Foreskin keratinocyte (primary cell): ENCODE measurements at places on chromosomes 4 and X. TPM values are rescaled to one million over a fixed set of nuclear protein-coding genes. Genes with fewer than 3 reads are reported as not detected.

The CXCL11 gene
- polyA plus RNA-seq = 0.28 and 0.32 TPM in 2 replicates

The MAGEH1 gene
- 7.6 and 10.0 TPM in 2 replicates for polyA plus RNA-seq

The RENBP gene
- 0.19 and 0.36 TPM in 2 replicates for polyA plus RNA-seq

The NOX1 gene
- not detected in 2 replicates for polyA plus RNA-seq

The TRIM60 gene
- polyA plus RNA-seq = not detected in 2 replicates

The MAGED1 gene
- polyA plus RNA-seq = 77.5 and 91.0 TPM in 2 replicates

The YY2 gene
- 0.81 and 1.2 TPM in 2 replicates for polyA plus RNA-seq

The TMEM150C gene
- 0.04 and 0.07 TPM in 2 replicates for polyA plus RNA-seq

The SNCA gene
- polyA plus RNA-seq = 50.2 and 66.0 TPM in 2 replicates

The PRSS12 gene
- polyA plus RNA-seq = 9.0 and 9.5 TPM in 2 replicates

The OTC gene
- not detected in 2 replicates for polyA plus RNA-seq

The ARL9 gene
- polyA plus RNA-seq = 0.94 and 1.5 TPM in 2 replicates

The PDZD4 gene
- polyA plus RNA-seq = 0.03 and 0.07 TPM in 2 replicates

The CTAG2 gene
- not detected in 2 replicates for polyA plus RNA-seq

The CXCL13 gene
- not detected in 2 replicates for polyA plus RNA-seq

DNA sequence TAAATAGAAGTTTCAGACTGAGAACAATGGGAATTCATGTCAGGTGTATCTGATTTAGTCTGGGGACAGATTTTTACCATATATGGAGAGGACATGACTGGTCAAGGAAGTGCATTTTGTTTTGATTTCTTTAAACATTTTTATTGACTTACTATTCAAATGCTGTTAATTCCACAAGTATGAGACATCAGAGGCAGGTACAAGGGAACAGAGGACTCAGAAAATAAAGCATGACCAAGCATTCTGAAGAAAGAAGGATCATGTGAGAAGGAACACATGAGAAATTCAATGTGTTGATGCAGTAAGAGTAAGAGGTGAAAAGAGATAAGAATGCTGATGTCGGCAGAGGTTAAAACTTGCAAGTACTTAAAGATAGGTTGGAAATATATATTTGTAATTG, 1452.6 kb downstream of the PCDH7 start:
- peak; percentile 85 for DNase-seq

- no peak for DNase-seq
Measured at GRCh38 chr4:178941975-178942374, 1499.7 kb upstream of the AGA start.

GRCh38 chr4:165667969-165668368, 205.1 kb upstream of the TLL1 start:
- no peak for DNase-seq

DNA sequence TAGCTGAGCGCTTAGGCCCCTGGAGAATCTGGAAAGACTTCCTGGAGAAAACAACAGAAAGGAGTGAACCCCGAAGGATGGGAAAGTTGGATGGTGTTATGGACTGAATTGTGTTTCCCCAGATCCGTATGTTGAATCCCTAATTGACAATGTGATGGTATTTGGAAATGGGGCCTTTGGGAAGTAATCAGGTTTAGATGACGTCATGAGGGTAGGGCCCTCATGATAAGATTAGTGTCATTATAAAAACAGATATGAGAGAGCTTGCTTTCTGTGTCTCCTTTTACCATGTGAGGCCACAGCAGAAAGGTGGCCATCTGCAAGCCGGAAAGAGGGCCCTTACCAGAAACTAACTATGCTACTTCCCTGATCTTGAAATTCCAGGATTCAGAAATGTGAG, 159.5 kb downstream of the QDPR start:
- DNase-seq = no peak

- peak; percentile 35 for DNase-seq
Measured at GRCh38 chrX:138945219-138945618, 233.7 kb upstream of the FGF13 start.

GRCh38 chr4:26175006-26175786, 145.6 kb upstream of the RBPJ start:
- DNase-seq = no peak

- no peak for DNase-seq
Measured at GRCh38 chrX:40947276-40947675, 138.0 kb upstream of the USP9X start.

GRCh38 chrX:132488819-132489577, at the start of gene MBNL3:
MBNL3 (minus strand) TSS chrX:132489038; CDS start chrX:132439611, 49,427 bp downstream.
- DNase-seq = peak; percentile 65

DNA sequence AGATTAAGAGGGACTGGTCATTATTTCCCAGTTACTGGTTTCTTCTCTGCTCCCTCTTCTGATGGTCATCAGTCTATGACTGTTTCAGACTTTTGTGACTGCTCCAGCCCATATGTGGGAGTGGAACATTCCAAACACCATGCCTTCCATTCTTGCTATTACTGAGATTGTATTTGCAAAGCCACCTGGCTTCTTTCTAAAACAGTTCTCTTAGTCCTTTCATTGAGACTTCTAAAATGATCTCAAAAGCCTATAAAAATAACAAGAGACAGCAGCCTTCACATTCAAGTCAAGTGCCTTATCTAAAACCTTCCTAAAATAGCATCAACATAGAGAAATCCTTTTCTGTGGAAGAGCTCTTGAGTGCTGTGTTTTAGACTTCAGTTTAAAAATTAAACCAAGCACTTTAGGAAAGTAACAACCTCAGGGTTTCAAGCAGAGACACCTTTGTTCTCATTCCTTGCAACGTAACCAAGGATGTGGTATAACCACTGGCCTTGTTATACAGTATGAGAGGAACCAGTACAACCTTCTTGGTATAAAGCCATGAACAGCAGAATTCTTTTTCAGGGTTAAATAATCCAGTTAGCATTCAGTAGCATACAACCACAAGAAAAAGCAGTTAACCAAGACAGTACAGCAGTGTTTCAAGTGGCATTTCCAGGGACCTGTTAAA, 97.1 kb downstream of the NFKB1 start:
- DNase-seq = no peak

DNA sequence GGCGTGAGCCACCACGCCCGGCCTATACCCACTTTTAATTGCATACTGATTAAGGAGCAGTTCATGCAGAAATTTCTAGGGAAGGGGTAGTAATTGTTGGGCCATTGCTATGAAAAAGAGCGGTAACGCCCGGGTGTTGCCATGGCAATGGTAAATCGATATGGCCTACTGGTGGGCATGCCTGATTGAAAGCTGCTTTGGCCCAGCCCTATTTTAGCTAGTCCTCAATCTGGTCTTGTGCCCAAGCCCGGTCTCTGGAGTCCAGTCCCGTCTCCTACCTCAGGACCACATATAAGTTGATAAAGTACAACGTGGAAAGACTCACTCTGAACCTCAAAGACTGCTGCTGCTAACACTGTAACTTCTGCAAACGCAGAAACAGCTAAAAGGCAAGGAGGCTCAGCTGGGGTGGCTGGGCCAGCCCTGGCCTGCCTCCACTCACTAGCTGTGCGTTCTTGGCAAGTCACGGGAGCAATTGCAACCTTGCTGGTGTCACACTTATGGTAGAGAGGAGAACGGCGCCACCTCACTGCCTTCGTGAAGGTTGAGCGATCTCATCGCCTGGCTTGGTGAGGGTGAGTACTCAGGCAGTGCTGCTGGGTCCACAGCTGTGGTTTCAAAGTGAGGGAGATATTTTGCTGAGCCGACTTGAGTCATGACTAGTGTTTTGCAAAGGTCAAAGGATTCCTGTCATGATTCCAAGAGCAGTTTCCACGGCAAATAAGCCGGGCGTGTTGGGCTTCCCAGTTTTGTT, 57.0 kb upstream of the GRPEL1 start:
- DNase-seq = peak; percentile 72

- DNase-seq = peak; percentile 49
Measured at GRCh38 chr4:153465615-153466080, 512 bp upstream of the TMEM131L start.

DNA sequence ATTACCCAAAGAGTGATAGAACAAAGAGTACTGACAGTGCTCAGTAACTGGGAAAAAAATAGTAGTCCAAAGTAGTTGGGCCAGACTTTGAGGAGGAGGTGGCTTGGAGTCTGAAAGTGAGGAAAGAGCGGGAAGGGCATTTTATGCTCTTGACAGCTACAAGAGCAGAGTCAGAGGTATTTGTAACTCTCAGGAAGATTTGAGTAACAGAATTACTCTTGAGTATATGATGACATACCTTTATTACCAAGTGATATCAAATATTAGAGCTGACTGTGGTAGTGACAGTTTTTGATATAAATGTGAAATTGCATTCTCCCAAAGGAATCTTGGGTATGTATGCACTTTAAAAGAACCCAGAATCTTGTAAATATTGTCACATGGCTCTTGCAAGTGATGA, 2.2 kb downstream of the SLAIN2 start:
- DNase-seq = peak; percentile 15

DNA sequence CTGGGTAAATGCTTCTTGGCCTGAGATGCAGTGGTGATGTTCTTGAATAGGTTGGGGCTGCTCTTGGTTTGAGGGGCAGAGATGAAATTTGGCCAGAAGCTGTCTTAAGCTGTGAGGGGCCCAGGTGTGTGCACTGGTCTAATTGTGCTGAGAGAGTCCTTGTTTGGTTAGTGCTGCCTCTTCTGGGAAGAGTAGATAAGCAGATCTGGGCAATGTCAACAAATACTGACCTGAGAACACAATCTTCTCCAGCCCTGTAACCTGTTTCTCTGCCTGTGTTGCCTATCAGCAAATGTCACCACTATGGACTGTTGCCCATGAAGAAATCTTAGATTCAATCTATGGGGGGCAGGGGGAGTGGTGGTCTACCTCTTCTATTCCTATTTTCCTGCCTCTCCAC, 17.2 kb upstream of the USP27X start:
- DNase-seq = no peak

- no peak for DNase-seq
Measured at GRCh38 chr4:45316257-45316656, 589.9 kb upstream of the GNPDA2 start.

GRCh38 chrX:152893980-152894610, 3.8 kb upstream of the ZNF185 start:
- DNase-seq = no peak

- no peak for DNase-seq
Measured at GRCh38 chr4:75654905-75655304, 18.3 kb downstream of the G3BP2 start.

GRCh38 chr4:16670727-16671126, 227.7 kb downstream of the LDB2 start:
- no peak for DNase-seq

- DNase-seq = no peak
Measured at GRCh38 chrX:115940348-115940747, 230.2 kb upstream of the AGTR2 start.

DNA sequence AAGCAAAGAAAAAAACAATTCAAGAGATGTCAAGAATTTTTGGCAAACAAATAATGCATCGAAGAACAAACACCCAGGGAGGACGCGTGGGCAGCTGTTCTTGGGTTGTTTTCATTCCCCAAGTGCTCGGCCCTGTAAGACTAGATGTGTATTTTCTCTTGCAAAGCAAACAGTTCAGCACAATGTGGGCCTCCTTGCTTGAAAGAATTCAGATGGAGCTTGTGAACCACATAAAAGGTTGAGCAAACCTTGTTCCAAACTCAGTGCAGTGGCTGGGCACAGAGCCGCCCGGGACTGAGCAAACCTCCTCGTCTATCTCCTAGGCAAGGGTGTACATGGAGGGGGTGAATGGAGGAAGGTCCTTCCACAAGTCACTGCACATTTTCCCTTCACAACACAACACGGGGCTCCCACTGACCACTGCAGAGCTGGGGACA, 82.4 kb downstream of the HTRA3 start:
- no peak for DNase-seq

DNA sequence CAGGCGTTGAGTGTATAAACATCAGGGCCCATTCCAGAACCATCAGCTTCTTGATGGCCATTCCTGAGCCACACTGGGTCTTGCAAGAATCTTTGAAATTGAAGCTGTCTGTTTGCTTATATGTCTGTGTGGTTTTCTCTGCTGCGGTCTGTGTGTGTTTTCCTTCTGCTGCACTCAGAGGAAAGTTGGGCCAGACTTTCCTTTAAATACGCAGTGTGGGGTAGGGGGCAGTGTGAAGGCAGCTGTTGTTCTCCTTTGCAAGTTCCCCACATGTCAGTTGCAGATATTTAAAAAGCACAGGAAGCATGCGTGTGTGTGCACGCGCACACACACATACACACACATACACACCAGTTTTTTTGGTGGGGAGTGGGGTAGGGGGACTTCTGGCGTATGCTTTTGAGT, 32.1 kb downstream of the CCKAR start:
- no peak for DNase-seq

DNA sequence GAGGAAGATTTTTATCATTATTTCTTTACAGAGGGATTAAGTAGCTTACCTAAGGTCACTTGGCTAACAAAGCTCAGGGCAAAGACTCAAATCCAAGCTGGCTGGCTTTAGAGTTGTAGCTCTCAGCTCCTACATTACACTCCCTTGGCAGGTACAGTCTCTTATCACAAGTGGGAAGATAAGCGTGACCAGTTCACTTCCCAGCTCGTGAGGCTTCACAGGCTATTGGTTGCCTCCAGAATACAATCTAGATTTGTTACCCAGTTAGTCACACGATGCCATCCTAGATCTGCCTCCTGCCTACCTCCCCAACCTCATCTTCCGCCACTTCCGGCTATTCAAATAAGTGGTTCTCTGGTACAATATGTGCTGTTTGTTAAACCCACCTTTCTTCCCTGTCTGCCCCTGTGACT, 3.7 kb downstream of the MMRN1 start:
- no peak for DNase-seq

DNA sequence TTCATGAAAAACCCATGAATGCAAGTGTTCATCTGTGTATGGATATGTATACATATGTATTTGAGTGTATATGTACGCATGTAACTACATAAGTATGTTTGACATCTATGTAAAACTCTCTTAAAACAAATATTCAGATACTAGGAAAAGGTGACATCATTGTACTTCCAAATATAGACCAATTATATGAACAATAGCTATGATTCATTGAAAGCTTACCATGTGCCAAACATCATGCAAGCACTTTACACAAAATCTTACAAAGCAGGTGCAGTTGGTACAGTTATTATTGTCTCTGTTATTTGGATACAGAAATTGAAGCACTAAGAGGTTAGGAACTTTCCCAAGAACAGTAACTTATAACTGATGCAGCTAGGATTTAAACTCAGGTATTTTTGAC, 21.4 kb downstream of the MAGEB17 start:
- DNase-seq = peak; percentile 3

DNA sequence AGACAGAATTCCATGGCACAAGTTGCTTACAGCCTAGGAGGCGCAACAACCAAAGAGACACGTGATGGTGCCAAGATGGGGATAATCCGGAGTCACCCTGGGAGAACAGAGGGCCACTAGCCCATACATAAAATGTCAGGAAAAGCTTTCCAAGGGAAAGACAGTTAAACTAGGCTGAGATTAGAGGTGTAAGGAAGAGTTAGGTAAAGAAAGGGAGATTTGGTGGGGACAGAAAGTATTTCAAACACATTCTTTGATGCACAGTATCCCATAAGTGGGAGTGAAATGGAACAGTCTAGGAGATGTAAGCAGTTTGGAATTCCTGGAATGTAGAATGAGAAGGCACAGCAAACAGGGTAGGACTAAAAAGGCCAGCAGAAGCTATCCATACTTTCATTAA, 860.9 kb upstream of the LCORL start:
- peak; percentile 94 for DNase-seq

DNA sequence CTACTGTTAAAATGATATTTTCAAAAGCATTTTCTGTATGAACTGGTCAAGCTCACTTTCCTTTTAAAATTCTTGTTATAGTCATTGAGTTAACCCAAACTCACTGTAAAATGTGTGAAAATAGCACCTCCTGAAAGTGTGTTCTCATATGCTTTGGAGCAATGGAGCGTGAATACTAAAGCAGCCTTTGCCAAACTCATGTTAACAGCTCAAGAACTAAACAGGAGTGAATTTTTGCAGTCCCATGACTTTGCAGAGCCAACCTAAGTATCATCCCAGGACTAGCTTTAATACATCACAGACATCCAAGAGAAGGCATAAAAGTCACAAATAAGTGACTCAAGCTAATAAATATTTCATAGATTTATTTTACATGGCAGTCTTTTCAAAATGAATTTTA, 2.3 kb downstream of the AMMECR1 start:
- DNase-seq = no peak
